Activated naive CD4-positive, alpha-beta T cell treated with anti-CD3 and anti-CD28 coated beads, Interleukin-2, amount 50 U/mL, for 16 hours (primary cell): ENCODE measurements at places on chromosomes 7 and 10.

- no peak for DNase-seq
These were observed 614.4 kb downstream of the SDK1 start for GRCh38 chr7:3915337-3915878.

GRCh38 chr7:985915-986741 lies 3.1 kb downstream of the CYP2W1 start:
- DNase-seq = no peak

GRCh38 chr7:80070391-80070790 lies 64.2 kb upstream of the GNAI1 start:
- DNase-seq = no peak

DNA sequence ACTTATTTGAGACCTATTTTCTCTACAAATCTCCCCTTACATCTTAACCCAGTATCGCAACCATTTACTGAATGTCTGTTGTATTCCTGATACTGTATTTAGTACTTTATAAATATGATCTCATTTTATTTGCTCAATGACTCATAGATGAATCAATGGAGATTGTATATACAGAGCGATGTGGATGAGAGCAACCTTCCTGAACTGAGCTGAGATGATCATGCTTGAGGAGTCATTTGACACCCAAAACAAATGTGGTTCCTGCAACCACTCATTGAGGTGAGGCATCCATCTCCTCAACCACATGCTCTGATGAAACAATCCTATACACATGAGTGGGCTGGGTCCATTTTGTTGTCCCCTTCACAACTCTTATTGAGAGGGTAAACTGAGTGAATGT lies 250.0 kb downstream of the CDC14C start:
- DNase-seq = no peak

DNA sequence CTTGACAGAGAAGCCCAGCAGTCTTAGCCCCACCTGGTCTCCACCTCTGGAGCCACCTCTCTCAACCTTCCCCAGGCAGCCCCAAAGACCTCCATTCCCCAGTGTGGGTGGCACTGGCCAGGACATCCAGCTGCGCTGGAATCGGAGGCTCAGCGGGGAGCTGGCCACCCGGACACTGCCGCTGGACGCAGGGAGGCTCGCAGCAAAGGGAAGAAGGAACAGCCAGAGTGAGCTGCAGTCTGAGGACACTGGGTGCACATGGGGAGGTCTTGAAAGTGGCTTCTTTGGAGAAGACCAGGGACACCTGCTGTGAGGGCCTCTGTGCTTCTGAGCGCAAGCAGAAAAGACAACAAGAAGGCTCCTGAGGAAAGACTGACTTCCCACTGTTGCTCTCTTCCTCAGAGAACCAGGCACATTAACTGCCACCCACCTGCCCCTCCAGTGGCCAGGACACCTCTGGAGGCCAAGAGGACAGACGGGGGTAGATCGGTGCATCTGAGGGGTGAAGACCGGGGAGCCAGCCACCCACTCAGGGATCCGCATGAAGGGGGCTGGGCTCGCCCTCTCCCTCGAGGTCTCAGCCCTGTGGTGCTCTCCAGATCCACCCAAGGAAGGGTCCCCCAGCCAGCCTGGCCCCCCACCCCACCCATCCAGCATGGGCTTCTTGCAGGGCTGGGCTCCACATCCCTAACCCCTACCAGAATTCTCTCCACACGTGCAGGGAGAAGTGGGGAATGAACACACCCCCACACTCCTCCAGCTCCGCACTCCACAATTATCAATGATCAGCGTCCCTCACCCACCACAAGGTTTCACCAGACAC lies 1.8 kb downstream of the CAMK2B start:
- DNase-seq = no peak

- no peak for DNase-seq
These were observed 192.5 kb upstream of the PPP2R2D start for GRCh38 chr10:131708225-131708880.

DNA sequence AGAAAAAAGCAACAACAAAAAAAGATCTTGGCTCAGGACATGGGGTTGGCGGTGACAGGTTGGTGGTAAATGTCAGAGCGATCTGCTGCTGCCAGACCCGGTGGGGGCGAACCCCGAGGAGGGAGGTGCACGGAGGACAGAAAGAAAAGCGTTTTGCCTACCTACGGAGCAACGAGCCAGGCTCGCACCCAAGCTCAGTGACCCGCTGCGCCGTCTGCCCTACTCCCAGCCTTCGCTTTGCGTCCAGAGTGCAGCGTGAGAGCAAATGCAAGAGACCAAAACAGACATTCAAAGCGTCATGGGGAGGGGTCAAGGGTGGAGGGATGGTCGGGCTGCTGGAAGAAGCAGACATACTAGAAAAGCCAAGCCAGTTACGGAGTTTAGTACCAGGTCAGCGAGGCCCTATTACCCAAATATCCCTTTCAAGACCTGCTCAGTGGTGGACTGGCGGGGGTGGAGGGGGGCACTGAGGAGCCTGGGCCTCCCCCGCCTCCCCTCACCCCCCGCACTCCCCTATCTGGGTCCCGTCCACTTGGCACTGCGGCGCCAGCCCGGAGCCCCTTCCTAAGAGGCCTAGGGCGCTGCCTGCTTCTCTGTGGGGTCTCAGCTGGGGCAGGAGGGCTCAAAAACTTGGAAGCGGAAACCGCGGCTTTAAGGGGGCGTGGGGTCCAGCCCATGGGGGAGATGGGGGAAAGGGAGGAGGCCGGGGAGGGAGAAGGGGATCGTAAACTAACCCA lies 66.9 kb downstream of the SLC29A4 start:
- no peak for DNase-seq

- no peak for DNase-seq
These were observed 7.5 kb upstream of the SND1 start for GRCh38 chr7:127644484-127644883.

- no peak for DNase-seq
These were observed 9.4 kb downstream of the HNRNPF start for GRCh38 chr10:43399320-43400310.

DNA sequence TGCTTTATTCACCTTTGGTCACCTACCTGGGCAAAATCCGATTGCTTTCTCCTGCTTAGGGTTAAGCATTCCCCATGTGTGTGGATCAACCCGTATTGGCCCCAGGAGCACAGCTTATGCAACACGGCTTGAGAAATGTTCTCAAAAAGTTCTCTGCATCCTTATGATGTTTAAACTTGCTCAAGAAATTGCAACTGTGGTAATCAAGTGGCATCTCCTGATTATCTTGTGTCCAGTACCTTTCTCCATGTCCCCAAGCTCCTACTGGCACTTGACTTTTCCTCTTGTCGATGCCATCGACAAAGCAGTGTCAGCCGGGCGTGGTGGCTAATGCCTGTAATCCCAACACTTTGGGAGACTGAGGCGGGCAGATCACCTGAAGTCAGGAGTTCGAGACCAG lies 4.7 kb upstream of the PKD2L1 start:
- DNase-seq = no peak

DNA sequence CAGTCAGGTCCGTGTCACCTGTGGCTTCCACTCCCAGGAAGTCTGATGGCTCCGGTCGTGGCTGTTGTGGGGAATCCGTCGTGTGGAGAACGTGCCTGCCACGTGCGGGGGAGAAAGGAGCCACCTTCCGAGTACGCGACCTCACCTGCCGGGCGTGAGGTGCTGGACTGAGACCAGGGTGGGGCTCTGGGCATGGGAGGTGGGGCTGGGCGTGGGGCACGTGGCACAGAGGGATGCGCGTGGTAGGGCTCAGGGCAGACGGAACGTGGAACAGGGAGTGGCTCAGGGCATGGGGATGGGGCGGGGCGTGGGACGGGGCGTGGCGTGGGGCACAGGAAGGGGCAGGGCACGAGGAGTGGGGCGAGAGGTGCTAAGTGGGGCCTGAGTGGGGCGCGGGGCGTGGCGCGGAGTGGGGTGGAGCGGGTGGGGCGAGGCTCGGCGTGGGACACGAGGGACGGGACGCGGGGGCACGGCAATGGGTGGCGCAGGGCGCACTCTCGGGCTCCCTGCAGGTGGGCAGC lies 64.8 kb downstream of the C10orf143 start:
- no peak for DNase-seq

- DNase-seq = no peak
These were observed 20.0 kb upstream of the PRF1 start for GRCh38 chr10:70622541-70622940.

GRCh38 chr10:88045656-88046415 lies 182.4 kb downstream of the PTEN start:
- DNase-seq = no peak

GRCh38 chr10:86670290-86670811 lies 2.0 kb downstream of the LDB3 start:
- no peak for DNase-seq

DNA sequence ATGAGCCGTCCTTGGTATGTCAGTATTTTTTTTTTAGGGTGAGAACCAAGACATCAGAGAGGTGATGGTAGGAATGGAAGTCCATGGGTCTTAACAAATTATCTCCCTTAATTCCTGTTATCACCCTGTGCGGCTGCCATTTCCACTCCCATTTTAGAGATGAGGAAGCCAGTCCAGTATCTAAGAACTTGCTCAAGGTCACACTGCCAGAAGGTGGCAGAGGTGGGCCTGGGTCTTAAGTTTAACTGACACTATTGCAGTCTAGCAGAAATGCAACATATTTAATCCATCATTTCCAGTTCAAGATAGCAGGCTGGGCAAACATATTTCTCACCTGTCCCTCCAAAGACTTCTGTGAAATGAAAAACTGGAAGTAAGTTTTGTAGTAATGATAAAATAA lies 108.3 kb downstream of the GLI3 start:
- DNase-seq = no peak

GRCh38 chr10:4501306-4501705 lies 324.7 kb upstream of the AKR1E2 start:
- no peak for DNase-seq

DNA sequence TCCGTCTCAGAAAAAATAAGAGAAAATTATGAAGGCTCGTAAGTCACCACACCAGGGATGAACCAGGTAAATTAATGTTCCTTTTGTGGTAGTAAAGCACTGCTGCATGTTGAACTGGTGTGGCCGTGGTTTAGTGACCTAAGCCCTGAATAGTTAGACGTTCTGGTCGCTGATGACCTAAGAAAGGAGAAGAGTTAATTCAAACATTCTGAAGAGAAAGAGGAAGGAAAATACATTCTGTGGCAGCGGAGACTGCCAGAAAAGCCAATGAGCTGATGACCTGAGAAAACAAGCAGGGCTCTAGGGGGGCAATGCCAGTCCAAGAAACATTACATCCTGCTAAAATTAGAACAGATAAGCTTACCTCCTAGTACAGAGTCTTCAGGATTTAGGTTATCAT lies 17.5 kb downstream of the DNAJC9 start:
- no peak for DNase-seq

GRCh38 chr7:47669901-47670384 lies 88.0 kb upstream of the TNS3 start:
- no peak for DNase-seq

- no peak for DNase-seq
These were observed 19.1 kb upstream of the OPALIN start for GRCh38 chr10:96377816-96378294.

DNA sequence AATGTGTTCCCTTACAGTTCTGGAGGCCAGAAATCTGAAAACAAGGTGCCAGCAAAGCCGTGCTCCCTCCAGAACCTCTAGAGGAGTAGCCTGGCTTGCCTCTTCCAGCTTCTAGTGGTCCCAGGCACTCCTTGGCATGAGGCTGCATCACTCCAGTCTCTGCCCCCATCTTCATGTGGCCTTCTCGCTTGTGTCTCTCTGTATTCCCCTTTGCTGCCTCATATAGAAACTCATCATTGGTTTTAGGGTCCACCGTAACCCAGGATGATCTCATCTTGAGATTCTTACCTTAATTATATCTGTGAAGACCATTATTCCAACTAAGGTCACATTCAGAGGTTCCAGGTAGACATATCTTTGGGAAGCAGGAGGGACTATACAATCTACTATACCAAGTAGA lies 182.4 kb downstream of the SKIDA1 start:
- no peak for DNase-seq

- no peak for DNase-seq
These were observed 687 bp downstream of the HELLS start for GRCh38 chr10:94546049-94546900.

GRCh38 chr10:4080225-4080805 lies 295.3 kb upstream of the KLF6 start:
- DNase-seq = no peak

- no peak for DNase-seq
These were observed 119.5 kb downstream of the SPDYE5 start for GRCh38 chr7:75611557-75612178.

- no peak for DNase-seq
These were observed 13.4 kb downstream of the WDR86 start for GRCh38 chr7:151396328-151396970.

- no peak for DNase-seq
These were observed 43.3 kb downstream of the ZMIZ1 start for GRCh38 chr10:79111846-79112614.

DNA sequence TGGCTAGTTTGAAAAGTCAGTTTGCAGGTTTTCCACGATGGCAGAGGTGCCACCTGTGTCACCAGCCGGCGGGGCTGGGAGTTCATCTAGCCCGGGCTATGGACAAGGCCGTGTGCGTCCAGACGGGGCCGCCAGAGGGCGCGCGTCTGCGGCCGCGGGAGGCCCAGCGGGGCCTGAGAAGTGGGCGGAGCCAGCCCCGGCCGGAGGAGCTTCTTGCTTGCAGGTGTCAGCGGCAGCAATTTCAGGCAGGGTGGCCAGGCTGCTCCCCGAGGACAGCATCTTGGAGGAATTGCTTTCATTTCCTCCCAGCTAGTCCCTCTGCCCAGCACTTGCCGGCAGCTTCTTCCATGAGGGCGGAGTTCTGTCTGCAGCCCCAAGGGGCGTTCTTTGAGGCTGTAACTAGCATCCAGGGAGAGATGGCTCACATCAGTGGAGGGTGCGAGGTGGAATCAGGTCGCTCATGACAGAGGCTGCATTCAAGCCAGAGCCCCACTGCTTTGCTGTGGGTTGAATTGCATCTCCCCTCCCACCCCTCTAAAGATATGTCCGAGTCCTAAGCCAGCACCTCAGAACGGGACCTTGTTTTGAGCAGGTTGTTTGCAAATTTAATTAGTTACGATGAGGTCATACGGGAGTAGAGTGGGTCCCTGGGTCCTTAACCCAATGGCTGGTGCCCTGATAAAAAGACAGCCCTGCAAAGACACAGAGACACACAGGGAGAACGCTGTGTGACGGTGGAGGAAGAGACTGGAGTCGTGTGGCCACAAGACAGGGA lies 85.9 kb upstream of the MKI67 start:
- peak; percentile 85 for DNase-seq

DNA sequence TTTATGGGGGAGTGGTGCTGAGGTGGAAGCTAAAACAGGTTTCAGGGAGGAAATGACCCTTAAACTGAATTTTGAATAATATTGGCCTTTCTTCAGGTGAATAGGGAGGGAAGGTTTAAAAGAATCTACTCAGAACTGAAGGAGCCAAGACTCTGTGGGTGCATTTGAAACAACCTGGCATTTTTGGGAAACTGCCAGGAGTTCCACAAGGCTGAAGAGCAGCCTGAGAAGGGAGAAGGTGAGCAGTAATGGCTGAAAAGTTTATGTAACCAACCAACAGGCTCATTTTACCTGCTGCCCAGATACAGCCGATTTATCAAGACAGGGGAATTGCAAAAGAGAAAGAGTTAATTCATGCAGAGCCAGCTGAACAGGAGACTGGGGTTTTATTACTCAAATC lies 4.0 kb upstream of the PANK1 start:
- no peak for DNase-seq
